ENCODE measurements at places on chromosomes 7 and 10.

DNA sequence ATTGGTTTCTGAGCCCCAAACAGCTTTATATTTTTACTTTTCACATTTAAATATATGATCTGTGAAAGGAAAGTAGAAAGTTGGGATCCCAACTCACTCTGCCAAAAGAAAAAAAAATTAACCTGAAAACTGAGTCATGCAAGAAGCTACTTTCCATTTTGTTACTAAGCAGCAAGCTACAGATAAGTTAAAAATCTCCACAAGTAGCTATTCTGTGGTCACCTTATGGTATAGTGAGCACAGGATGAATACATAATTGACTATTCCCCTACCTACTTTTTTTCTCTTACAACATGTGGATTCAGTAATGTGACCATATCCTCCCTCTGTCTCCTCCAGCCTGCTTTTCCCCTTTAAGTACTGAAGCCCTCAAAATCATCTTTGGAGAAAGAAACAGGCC is 30.3 kb upstream of the CREB3L2 start:
- no peak for DNase-seq

- no peak for DNase-seq
Measured at GRCh38 chr10:117539361-117539773, 3.2 kb upstream of the EMX2 start.

DNA sequence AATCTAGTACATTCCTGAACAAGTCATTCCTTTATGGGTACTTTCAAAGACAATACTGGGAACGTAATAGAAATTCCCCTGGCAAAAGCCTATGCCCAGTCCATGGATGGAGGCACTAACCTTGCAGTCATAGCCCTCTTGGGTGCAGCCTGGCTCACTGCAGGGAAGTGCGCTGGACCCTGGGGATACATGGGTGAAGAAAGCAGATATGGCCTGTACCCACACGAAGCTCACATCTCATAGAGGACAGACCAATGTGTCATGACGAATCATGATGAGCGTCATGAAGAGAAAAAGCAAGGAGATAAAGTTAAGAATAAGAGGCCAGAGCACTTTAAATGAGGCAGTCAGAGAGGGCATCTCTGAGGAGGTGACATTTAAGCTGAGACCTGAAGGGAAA is 11.8 kb downstream of the PRLHR start:
- DNase-seq = no peak

DNA sequence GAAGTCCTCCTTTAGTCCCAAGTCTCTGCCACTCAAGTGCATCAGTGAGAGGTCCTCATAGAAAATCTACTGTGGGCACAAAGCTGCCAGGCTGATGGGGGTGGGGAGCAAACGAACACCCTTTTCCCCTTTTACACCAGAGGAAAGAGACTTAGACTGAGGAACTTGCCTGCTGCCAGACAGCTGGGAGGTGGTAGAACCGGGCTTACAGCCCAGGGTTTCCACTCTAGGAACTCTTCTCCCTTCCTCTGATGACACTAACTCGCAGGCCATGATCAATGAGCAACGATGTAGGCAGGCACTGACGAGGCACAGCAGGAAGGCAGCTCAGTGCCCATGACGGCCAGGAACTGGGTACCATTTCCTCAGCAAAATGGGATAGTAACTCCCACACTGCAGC is 11.0 kb upstream of the SH2D4B start:
- DNase-seq = no peak

GRCh38 chr10:132301371-132302330 is 6.1 kb downstream of the STK32C start:
- DNase-seq = no peak

- no peak for DNase-seq
Measured at GRCh38 chr10:75678527-75678926, 247.1 kb downstream of the LRMDA start.

- DNase-seq = no peak
Measured at GRCh38 chr10:97529685-97530465, 31.2 kb downstream of the UBTD1 start.

DNA sequence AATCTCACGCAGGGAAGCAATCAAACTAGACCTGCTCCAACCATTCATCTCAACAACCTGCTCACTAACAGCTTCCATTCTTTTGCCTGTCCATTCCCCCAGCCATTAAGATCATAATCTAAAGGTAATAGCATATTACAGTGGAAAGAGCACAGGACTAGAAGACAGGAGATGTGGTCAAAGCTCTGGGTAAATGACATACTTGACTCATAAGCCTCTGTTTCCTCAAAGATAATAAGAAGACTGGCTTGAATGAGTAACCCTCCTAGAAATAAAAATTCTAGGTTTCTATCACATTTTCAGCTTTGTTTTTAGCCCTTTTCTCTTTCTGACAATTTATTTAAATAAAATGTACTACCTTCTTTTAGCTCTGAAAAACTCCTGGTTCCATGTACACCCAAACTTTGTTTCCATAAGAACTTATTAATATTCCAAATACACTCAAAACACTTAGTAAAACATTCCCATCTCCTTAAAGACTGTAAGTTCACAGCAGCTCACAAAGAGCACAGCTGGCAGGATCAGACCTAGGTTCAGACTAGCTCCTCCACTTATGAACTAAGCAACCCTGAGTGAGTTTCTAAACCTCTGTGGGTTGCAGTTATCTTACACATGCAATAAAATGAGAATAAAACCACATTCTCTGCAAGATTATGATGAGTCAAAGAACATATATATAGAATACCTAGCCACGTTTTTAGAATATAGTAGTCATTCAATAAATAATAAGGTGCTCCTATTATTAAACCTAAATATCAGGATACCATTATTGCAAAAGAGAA is 11.6 kb downstream of the FAM204A start:
- no peak for DNase-seq

DNA sequence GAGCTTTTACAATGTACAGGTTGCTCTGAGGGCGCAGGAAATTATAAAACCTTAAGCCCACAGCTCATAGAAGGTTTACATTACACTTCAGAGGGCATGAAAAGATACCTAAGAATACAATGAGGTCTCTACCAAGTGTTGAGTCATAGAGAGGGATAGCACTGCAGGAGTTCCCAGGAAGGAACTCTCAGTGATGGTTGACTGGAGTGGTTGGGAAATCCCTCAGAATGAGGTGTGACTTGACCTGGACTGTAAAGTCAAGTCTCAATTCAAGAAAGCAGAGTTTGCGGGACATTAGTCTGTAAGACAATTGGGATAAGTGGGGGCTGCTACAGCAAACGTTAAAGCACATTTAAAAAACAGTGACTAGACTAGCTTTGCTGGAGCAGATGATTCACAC is 21.9 kb downstream of the TNKS2 start:
- no peak for DNase-seq

DNA sequence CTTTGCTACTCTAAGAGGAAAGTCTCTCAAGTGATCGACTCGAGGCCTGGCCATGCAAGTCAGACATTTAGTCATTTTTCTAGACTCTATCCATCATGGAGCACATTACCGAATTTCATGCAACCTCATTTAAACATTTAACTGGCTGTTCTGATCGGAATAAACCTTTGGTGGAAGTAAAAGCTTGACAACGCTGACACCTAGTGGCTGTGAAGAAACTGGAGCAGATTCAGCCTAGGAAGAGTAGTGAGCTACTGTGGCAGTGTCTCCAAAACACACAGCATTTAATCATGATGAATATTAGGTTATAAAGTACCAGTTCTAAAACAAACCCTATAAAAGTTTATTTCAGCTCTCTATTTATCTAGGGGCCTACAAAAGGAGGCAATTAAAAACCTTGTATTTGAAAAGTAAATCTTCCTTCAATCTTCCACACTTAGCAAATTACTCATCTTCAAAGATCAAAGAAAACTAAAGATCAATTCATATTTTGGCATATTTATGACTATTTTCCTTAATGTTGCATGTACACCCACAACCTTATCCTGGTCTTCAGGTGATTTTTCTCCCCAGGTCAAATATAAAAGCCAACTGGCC is 175.0 kb downstream of the CTNNA3 start:
- peak; percentile 21 for DNase-seq

- DNase-seq = no peak
Measured at GRCh38 chr10:111278266-111278665, 201.4 kb downstream of the ADRA2A start.

DNA sequence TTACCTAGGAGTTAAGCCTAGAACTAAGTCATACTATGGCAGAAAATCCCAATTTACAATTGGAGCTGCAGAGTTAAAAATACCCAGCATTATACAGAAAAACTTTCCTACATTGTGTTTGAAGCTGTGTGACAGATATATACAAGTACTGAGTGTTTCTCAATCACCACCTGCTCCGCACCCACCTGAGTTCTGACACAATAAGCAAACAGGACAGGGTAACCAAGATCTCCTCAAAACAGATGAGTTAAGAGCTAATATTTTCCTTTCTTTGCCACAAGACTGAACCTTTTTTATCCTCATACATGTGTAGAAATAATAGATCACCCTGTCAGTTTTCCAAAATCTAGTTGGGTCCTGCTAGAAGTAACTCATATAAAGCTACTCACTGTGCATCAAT is 186.3 kb downstream of the DOCK4 start:
- DNase-seq = no peak

Measured in activated CD4-positive, alpha-beta T cell treated with anti-CD3 and anti-CD28 coated beads for 24 hours (primary cell).